Lung (tissue), 17 donors: ENCODE measurements at places on chromosomes 3 and 15. TPM values are rescaled to one million over a fixed set of nuclear protein-coding genes. Genes with fewer than 3 reads are reported as not detected.

DNA sequence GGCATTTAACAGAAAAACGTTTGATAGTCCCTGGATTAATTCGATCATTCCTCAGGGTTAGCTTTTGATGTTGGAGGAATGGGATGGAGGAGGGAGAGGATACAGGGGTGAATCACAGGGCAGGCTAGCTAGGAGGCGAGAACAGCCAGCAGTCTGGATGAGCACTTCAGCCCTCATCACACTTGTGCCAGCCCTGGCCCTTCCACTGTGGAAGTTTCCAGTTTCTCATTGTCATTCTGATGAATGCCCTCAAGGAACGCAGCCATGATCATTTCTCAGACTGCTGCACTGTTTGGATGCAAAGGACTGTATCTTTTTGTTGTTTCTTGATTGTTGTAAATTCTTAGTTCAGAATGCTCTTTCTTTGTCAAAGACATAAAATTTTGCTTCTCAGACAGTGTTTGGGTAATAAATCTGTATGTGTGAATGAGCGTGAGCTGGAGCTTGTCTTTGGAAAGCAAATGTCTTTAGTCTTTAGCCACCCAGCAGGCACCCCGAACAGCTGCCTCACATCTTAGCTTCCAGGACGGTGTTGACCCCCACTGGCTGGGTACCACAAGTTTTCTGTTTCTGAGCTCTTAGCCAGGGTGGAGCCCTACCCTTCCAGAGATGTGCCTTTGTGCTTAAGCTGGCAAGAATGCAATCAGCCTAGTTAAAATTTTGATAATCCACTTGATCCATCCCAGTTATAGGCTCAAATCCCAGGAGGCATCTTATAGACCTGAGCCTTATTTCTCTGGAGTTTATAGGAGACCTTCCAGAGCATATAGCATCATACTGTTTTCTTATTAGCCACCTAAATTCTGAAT is 121.1 kb downstream of the PDCD6IP start:
- no peaks in the 10 kb centered on the region for H3K4me1 ChIP-seq
- no peaks in the 10 kb centered on the region for H3K27me3 ChIP-seq
- H3K4me3 ChIP-seq: no peak overlapping the region
- H3K36me3 ChIP-seq: no peaks in the 10 kb centered on the region

DNA sequence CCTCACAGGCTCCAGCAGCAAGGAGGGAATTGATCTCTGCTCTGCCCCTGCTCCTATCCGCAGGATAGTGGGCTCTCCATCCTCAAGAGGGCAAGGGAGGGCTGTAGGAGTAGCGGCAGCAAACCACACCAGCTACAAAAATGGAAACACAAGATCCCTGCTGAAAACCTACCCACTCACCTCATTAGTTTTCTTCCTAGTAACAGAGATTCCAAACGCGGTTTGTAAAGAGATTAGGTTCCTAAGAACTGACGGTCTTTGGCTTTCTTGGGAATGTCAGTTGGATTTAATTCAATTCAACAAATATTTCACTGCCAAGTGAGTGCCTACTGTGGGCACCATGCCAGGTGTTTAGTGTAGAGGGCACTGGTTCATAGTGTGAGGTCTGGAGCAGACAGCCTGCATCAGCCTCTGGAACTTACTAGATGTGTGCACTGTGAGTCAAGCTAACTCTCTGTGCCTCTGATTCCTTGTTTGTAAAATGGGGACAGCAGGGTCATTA is 84.7 kb downstream of the MRPL46 start:
- peaks cover 3% of the 10 kb centered on the region for H3K27me3 ChIP-seq
- H3K36me3 ChIP-seq: no peaks in the 10 kb centered on the region
- DNase-seq: no peak
- H3K4me3 ChIP-seq: no peak overlapping the region
- H3K27ac ChIP-seq: no peak overlapping the region
- peaks cover 3% of the 10 kb centered on the region for H3K4me1 ChIP-seq

DNA sequence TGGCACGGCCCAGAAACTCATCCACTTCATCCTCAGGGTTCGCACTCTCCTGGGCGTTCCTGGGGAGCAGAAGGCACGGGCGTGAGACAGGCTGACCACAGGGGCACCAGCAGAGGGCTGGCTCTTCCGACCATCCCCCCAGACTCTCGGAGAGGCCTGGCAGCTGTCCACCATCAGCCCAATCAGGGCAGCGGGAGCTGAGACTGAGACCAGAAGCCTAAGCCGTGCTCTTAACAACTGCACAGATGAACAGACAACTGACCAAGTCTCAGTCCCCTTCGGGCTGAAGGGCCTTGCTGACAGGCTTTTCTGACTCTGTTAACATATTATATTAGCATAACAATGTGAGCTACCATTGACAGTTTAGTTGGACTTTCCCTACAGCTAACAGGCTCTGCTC is 118.0 kb downstream of the SEC22A start:
- no peaks in the 10 kb centered on the region for H3K4me1 ChIP-seq
- no peak for DNase-seq
- peak overlapping the region; percentile 7 for H3K27ac ChIP-seq
- H3K36me3 ChIP-seq: no peaks in the 10 kb centered on the region

The FRMD4B gene
- total RNA-seq: 96.4 TPM

The ZKSCAN7 gene
- 3.7 TPM for total RNA-seq
